SJSA1 (cell line): ENCODE measurements at places on chromosomes 13 and 19.
A peak's percentile ranks its signal among the peaks of the same experiment; 100 is the strongest.

- no peak for DNase-seq
These were observed 89.3 kb upstream of the UQCRFS1 start for GRCh38 chr19:29302002-29302928.

DNA sequence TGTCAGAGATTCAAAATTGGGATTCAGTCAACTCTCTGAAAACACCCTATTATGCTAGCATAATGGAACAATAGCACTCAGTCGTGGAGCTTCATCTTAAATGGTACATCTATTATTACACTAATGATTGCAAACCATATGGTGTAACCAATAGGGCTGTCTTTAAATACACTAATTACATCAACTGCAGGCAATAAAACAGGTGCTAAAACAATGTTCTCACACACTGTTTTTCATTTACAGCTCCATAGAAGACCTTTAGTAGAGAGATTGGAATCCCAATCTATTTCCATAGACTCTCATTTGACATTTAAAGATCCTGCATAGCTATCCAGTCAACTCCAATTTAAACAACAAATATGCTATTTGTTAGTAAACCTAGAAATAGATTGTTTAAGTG is 1917.4 kb downstream of the OLFM4 start:
- no peak for DNase-seq

DNA sequence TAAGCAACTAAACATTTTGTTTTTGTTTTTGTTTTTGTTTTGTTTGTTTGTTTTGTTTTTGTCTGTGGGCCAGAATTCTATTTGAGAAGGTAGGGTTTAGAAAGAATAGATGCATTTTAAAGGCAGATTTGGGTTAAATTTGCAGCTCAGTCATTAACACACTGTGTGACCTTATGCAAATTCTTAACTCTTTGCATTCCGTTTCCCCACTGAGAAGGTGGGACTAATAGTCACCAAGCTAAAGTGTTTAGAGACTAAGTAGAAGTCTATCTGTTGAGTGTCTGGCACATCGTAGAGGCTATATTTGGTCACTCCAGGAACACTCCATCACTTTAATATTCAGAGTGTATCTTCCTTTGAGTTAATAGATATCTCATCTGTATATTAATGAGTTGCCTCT is 87.1 kb downstream of the CCNA1 start:
- DNase-seq, result no peak

DNA sequence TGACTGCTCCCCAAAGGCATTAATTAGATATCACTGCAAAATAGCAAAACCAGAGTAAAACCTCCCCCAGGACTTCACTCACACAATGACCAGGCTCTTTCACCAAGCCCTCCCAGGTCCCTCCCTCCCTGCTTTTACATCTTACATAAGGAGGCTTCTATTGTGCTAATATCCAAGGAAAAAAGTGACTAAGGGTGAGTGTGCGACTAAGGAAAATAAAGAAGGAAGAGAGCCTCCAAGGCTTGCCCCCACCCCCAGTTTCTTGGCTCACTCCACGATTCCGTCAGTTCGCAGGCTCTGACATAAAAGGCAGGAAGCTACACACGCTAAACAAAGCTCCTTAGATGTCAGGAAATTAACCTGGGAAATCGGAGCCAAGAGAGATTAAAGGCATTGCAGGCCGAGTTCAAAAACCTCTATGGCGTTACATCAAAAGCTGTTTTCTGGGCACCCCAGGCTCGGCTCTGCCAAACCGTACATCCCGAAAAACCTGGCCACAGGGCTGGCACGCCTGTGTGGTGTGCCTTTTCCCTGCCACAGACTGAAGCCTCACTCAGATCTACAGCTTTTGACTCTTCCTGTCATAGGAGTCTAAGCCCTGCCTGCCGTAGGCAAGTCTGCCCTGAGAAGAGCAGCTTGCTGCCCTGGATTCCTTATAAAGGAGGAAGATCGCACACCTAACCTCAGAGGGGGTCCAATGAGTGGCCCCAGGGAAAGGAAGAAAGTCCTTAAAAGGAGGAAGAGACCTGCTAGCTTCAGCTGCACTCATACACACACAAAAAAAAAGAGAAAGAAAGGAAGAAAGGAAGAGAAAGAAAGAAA is 67.0 kb upstream of the SERP2 start:
- DNase-seq, result peak; percentile 94

- DNase-seq, result no peak
These were observed 142.2 kb downstream of the RXFP2 start for GRCh38 chr13:31881495-31881882.

- no peak for DNase-seq
These were observed 9.0 kb downstream of the TMEM259 start for GRCh38 chr19:1011831-1012333.

- no peak for DNase-seq
These were observed 36.1 kb downstream of the CSNK1G2 start for GRCh38 chr19:1977120-1977519.

- peak; percentile 91 for DNase-seq
These were observed 3.9 kb upstream of the GPR183 start for GRCh38 chr13:99311137-99311536.
